Lower lobe of right lung (tissue), 2 donors: ENCODE measurements at places on chromosomes 5 and 9.

DNA sequence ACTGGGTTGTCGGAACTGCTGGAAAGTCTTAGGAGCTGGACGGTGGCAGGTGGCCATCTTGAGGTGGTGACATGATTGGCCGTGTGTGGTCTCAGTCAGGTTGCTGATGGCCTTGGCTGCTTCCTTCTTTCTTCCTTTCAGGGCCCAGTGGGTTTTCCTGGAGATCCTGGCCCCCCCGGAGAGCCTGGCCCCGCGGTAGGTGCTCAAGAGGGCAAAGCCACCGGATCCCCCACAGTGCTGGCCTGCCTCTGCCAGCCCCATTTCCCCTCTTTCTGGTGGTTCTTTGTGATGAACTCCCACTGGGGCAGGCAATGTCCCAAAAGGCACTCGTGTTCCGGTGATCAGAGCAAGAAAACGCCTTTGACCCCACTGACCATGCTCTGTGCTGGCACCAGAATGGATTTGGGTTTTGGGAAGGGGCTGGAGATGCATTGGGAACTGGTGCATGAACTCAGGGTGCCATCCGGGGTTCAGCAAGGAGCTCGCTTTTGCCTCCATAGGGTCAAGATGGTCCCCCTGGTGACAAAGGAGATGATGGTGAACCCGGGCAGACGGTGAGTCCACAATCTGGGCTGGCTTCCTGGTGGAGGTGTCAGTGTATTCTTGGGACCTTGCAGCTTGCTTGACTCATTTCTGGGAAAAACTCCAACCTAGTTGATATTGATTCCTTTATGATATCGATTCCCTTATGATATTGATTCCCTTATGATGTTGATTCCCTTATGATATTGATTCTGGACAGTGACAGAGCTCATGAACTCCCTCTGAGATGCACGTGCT is 65.0 kb upstream of the FCN2 start:
- DNase-seq = no peak

DNA sequence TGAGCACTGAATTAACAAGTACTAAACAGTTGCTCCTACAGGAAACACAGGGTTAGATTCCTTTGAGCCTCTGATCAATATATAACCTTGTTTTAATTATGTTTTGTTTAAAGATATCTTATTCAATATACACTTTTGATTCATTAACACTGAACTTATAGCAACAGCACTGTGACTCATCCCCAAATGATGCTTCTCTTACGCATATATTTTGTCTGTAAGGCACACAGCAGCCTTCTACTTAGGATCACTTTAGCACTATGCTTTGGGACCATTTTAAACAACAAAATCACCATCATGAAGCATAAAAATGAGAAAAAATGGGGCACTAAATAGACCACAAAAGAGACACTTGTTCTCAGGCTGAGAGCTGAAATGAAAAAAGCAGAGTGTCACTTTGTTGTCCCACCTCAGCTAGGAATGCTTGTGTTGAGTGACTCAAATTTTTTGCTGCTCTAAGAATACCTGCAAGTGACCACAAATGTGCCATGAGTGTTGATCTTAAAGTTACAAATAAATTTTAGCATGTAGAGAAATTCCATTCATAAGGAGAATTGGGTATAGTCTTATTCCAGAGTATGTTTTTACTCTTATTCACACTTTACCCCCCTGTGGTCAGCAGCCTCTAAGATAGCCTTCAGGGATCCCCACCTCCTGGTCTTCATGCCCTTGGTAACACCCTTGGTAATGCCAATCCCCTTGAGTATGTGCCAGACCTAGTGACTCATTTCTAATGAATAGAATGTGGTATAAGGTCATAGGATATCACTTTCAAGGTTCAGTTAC is 252.7 kb upstream of the IL12B start:
- DNase-seq = no peak

DNA sequence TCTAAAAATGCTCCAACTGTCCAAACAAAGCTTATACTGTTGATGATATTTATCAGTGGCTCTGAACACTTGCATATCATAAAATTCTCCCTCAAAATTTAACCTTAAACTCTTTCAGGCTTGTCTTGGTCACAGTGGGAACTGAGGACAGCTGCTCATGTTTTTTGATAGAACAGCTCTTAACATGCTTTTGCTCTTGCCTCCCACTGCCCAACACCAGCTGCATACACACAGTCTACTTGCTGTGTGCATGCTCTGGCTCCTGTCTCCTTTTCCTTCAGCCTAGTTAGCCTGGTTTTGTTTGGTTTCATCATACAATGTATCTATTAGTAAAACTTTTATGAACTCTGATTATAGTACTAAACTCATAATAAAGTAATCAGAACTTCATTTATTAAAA is 64.6 kb downstream of the GHR start:
- DNase-seq = no peak

DNA sequence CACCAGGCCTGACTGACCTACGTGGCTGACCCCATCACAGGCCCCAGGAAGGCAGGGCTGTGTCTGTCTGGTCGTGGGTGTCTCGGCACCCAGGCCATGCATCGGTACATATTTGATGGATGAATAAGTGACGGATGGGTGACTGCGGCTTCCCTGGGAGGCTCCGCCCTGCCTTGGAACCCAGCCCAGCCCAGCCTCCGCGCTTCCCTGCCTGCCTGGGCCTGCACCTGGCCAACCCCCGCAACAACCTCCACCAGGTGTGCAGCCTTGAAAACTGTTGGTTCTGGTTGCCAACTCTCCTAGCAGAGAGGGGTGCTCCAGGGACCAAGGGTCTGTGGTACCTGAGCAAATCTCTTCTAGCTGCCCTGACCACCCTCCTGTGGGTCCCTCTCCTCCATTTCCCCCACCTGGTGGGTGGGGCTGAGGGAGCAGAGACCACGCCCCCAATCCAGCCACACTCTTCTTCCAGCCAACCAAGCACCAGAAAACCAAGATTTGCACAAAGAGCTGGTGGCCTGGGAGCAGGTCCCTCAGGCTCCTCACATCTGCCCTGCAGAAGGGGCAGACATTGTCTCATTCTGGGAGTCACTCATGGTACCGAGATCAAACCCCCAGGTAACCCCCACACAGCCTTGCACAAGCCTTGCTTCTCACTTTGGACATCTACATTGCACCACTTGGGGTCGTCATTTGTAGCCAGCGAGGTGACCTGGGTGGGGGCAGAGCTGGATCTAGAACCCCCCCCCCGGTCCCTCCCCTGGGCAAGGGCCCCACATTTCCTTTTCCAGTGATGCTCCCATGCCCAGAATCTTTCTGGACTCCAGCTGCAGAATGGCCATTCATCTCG is 100.6 kb upstream of the IER5L start:
- DNase-seq = peak; percentile 46

GRCh38 chr5:66367814-66368541 is 223.9 kb downstream of the SREK1 start:
- DNase-seq = no peak

DNA sequence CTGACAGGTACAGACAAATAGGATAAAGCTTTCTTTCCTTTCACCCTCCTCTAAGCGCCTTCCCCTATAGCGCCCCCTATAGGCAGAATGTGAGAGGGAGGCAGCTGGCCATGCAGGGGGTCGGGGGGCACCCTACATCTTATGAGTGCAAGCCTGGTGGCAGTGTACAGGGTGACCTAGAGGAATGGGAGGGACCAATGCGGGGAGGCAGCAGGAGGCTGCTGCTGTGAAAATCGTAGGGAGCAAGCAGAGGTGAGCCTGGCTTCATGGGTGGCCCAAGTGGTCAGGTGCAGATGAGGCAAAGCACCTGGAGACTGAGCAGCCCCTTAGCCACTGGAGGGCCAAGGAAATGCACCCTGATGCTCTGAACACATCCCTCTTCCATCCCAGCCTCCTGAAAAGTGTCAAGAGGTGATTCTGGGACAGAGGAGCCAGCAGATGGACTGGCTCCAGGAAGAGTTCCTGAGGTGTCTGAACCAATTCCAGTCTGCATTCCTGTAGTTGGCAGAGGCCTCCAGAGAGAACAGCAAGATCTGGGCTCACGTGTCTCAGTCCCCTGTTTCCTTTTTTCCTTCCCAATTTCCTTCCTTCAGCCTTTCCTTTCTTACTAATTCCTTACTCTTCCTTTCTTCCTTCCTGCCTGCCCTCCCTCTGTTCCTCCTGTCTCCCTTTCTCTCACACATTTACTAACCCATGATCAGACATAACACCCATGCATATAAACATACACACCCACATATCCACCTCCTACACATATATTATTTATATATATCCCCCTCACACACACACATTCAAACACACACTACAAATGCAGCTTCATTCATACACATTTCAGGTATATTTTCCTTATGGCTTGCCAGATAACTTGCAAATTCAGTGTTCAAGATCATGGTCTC is 32.8 kb upstream of the GALNT10 start:
- no peak for DNase-seq

GRCh38 chr5:22835686-22836085 is 17.5 kb downstream of the CDH12 start:
- DNase-seq = no peak

GRCh38 chr9:69542942-69543704 is 129.0 kb downstream of the APBA1 start:
- DNase-seq = no peak
